RPMI8226 (cell line): ENCODE measurements at places on chromosomes 16 and 17.
A peak's percentile ranks its signal among the peaks of the same experiment; 100 is the strongest.

DNA sequence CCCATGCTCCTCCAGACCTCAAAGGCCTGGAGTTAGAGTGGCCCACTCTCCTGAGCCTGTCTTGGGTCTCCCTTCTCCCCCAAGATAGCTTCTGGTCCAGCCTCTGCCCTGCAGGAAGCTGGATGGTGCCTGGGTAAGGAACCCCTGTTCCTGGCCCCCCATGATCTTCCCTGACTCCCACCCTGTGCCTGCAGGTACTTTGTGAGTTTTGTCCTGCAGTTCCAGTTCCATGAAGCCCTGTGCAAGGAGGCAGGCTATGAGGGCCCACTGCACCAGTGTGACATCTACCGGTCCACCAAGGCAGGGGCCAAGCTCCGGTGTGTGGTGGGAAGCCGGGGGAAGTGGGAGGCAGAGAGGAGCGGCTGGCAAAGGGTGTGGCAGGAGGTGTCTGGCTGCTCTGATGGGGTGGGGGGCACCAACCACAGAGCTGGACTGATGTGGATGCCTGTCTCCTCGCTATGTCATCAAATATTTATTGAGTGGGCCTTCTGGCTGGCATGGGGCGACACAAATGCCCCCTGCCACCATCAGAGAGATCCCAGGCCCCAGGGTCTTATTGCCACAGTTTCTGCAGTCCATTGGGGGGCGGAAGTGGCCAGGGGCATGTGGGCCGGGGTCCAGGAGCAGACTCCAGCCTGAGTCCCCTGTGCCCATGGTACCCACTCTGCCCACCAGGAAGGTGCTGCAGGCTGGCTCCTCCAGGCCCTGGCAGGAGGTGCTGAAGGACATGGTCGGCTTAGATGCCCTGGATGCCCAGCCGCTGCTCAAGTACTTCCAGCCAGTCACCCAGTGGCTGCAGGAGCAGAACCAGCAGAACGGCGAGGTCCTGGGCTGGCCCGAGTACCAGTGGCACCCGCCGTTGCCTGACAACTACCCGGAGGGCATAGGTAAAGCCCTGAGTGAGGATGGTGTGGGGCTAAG is 7.1 kb downstream of the ACE start:
- no peak for DNase-seq

DNA sequence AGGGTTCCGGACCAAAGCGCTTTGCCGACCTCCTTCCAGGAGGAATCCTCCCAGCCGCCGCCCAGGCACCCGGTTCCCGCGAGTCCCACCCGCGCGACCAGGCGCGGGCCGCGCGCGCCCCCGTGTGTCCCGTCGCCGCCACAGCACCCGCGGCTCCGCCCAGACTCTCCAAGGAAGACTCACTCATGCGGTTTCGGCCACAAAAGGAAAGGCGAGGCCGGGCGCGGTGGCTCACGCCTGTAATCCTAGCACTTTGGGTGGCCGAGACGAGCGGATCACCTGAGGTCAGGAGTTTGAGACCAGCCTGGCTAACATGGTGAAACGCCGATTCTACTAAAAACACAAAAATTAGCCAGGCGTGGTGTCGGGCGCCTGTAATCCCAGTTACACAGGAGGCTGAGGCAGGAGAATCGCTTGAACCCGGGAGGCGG is 3.5 kb upstream of the PKMYT1 start:
- peak; percentile 87 for DNase-seq

DNA sequence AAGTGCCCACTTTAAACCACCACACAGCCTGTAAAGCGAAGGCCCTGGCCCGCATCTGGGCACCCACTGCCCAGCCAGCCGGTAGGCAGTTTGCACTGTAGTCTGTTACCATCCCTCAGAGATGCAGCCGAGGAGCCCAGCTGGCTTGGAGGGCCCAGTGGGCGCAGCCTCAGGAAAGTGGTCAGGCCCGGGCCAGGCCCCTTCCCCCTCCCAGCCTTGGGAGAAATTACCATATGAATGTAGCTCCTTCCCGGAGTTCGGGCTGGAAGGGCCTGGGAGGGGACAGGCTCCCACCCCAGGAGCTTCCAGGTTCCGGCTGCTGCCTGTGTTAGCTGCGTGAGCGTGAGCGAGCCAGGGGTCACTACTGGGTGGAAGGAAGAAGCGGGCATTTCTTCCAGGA is 325.4 kb downstream of the SEC14L1 start:
- DNase-seq = no peak

GRCh38 chr16:2979669-2980226 is 498 bp downstream of the PKMYT1 start:
- peak; percentile 41 for DNase-seq

DNA sequence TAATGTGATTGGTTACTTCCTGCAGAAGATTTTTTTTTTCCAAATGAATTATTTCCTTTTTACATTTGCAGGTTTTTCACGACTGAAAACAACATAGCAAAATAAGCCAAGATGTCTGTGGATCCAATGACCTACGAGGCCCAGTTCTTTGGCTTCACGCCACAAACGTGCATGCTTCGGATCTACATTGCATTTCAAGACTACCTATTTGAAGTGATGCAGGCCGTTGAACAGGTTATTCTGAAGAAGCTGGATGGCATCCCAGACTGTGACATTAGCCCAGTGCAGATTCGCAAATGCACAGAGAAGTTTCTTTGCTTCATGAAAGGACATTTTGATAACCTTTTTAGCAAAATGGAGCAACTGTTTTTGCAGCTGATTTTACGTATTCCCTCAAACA is 2.4 kb downstream of the MIS12 start:
- no peak for DNase-seq

GRCh38 chr16:88749358-88749757 is 35.7 kb downstream of the PIEZO1 start:
- DNase-seq = no peak

DNA sequence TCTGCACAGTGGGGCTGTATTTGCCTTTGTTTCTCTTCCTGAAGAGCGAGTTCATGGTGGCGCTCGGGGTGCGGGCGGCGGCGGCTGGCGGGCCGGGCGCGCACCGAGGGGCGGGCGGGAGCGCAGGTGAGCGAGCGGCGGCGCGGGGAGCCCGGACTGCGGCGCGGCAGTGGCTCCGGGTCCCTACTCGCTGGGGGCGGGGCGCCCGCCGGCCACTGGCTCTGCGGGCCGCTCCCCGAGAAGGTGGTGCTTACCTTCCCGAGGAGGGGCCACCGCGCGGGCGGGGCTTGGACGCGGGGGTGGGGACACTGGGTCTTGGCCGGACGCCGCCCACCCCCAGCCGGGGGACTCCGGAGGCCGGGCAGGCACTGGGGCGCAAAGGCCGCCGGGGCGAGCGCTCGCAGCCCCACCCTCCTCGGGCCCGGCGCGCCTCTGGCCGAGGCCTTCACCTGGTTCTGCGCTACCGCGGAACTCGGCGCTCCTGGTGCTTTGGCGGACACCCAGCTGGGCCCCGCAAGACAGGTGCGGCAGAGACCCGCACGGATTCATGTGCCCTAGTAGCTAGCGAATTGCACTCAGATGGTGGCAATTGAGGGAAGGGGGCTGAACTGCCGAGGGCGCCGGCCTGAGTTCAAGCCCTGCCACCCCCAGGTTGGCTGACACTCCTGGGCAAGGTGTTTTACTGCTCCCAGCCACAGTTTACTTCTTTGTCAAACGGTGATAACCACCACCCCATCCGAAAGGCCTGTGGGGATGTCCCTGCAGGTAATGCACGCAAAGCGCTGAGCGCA is at the start of gene PPL:
Gene PPL (minus strand): TSS at position 158 of the 791 bp plus-strand sequence. CDS start 103 bp downstream, at position 55.
- peak; percentile 98 for DNase-seq

DNA sequence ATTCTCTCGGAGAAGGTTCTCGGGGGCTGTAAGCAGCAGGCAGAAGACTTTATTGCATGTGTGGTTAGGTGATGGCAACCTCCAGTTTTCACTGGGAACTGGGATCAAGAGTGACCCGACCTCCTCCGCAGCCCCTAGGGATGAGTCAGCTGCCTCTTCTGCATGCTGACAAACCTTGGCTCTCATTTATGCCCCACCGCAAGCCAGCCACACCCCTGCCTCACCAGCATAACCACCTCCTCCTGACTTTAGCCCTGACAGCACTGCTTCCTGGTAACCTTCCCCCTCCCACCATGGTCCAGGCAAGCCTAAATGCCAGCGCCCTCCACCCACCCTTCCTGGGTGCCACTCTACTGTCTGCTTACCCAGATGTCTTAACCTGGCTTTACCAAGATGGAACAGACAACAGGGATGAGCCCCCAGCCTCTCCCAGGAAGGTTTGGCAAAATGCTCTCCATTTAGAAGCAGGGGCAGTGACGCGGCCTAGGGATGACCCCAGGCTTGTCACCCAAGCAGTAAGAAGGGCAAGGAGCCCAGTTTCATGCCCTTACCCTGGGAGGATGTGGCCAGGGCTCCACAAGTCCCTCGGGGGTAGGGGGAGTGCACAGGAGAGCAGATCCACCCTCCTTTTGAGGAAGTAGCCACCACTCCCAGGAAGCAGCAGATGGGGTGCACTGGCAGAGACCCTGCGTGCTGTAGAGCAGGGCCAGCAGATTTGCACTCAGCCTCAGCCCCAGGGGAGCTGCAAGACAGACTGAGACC is 73.5 kb downstream of the GOSR1 start:
- DNase-seq = peak; percentile 38

DNA sequence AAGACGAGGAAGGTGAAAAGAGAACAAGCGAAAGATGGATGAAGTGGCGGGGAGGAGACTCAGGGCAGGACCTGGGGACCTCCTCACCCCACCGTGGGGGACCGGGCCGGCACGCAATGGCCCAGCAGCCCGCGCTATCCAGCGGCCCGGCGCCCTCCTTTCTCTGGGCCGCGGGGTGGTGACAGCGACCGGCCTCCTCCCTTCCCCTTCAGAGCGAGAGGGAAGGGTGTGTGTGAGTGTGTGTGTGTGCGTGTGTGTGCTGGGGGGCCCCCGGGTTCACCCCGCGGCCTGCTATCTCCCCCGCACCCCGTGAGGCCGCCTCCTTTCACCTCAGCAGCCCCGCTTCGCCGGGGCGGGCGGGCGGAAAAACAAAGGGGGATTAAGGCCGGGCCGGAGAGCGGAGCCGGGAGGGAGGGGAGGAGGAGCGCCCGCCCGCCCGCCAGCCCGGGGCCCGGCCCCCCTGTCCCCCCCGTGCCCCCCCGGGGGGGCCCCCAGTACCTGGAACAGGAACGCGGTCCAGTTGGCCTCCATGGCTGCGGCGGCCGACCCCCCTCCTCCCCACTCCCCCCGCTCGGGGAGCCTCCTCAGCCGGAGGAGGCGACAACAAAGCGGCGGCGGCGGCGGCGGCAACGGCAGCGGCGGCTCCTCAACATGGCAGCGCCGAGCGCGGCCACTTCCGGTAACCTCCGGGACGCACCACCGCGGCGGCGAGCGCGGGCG is at the start of gene VEZF1:
Gene VEZF1 (minus strand): TSS at position 674 of the 720 bp plus-strand sequence. CDS start 143 bp downstream, at position 531.
- DNase-seq = peak; percentile 84

- DNase-seq = peak; percentile 45
Observed at GRCh38 chr16:85306071-85306792, 194.0 kb upstream of the CIBAR2 start.

DNA sequence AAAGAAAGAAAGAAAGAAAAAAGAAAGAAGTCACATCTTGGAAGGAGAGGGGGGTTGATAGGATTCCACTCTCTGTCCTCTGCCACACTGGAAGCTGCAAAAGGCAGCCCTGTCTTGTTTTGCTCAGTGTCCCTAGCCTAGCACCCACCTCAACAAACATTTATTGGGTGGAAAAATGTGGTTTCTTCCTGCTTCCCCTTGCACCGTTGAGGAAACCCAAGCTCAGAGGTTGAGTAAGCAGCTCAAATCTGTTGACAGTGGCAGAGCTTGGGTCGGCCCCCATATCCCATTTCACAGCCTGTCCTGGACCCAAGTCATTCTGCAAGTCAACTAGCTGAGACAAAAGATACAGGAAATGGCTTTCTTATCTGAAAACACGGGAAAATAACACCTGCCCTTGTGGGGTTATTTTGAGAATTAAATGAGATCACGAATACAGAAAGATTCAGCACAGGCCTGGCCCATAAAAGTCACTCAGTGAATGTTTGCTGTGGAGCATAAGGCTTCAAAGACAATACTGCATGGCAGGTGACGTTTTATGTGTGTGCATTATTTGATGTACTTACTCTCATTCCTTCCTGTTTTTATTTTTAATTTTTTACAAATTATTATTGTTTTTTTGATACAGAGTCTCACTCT is 63.6 kb downstream of the SCNN1B start:
- DNase-seq = peak; percentile 64

DNA sequence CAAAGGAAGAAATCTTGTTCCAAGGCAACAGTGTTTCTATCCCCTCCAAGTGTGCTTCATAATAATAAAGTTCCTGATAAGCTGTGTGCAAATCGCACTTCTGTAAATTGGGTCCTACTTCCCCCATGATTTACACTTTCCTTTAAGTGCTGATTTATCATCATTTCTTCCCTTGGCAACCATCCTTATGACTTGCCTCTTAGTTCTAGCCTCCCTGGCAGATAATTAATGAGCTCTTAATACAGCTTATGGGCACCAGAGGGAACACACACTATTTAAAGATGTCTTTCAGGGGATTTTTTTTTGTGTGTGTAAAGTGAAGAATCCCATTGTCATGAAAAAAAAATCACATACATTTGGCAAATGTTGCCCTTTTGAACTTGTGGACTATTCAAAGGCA is 101.6 kb upstream of the MPHOSPH6 start:
- DNase-seq = no peak

DNA sequence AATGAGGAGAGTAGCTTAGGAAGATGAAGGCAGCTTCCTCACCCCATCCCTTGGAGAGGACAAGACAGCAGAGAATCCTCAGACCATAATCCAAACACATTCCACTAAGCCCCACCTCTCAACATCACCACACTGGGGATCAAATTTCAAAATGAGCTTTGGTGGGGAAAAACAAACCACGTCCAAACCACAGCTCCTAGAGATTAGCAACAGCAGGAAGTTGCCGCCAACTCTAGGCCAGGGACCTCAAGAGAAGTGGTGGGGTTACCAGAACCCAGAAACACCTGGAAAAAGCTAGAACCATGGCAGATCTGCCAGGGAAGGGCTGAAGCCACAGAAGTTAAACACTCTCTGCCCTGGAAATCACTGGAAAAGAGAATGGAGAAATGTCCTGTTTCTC is 571.6 kb downstream of the HS3ST4 start:
- no peak for DNase-seq

- peak; percentile 64 for DNase-seq
Observed at GRCh38 chr17:47847341-47848197, 3.4 kb downstream of the SP6 start.

- no peak for DNase-seq
Observed at GRCh38 chr17:21250854-21251253, 2.4 kb downstream of the NATD1 start.

- no peak for DNase-seq
Observed at GRCh38 chr17:34721326-34721725, 141.9 kb downstream of the TMEM132E start.
